ENCODE measurements at places on chromosomes 1 and 21.

DNA sequence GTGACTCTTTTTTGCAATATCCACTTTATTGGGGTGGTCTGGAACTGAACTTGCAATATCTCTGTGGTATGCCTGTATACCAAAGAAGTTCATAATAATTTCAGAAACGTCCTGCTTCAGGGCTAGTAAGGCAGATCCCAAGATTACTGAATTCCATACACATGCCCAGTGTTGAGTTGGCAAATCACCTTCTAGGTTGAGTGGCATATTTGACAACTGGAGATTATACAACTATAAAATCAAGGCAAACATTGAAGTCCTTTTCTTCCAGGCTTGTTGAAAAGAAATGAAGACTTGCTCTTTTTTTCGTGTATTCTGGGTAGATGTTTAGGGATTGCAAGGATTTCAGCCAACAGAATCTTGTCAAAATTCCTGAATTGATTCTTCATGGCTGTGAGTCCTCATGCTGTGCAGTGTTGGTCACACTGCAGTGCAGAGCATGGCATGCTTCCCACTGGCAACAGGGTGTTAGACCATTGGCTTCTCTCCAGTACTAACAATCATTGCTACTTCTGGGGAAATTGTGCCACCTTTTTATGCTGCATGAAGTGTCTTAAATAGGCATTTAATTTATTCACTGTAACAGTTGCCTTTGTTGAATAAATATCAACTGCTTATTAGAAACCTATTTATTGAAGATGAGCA lies 367.1 kb upstream of the ADGRL4 start:
- DNase-seq: no peak

DNA sequence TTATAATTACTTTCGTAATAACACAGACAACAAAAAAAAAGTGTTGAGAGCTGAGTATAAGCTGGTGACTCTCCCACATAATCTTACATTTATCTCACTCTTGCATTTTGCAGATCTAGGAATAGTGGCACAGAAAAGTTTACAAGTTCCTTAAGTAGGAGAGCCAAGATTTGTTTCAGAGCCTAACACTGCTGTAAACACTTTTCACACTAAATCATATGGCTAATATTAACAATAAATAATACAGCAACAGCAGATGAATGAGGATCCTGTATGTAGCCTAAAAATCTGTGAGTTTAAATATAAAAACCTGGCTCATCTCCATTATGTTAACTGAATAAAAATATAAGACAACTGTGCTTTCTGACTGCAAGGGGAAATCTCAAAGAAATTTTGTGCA lies 846.5 kb upstream of the ADAMTS5 start:
- no peak for DNase-seq

- no peak for DNase-seq
These were observed 705 bp downstream of the UROD start for GRCh38 chr1:45012639-45013278.

DNA sequence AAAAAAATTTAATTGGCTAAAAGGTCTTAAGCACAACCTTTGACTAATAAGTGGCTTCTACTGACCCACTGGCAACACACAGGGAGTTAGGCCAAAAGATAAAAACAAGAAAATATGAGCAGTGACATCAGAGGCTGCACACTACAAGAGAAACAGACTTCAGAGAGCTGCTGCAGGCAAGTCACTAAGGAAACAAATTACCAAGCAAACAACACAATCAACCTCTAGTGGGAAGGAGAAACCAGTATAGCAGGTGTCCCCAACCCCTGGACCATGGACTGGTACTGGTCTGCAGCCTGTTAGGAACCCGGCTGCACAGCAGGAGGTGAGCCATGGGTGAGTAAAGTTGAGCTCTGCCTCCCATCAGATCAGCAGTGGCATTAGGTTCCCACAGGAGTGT lies 20.8 kb upstream of the ENSA start:
- no peak for DNase-seq

DNA sequence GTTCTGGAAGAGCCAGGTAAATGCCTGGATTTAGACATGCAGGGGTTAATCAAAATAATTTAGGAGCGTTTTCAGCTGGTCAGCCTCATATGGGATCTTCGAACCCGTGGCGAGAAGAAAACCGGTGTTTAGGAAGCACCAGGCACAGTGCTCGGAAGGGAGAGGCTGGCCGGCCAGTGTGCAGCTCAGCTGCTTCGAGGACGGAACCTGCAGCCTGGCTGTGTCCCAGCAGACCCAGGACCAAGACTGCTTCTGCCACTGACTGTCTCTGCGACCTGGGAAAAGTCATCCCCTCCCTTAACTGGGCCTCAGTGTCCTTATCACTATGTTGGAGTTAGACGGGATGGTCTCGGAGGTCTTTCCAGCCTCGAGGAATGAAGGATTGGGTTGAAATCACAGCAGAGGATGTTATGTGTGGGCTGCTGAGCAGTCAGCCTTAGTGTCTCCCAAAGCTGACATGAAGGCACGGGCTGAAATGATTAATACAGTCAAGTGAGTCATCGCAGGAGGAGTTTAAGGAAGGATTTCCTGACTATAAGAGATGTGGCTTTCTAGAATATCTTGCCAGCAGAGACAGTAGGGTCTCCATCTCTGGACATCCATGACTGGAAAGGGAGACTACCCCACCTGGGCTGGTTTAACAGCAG lies 20.8 kb downstream of the PPFIA4 start:
- peak; percentile 63 for DNase-seq

GRCh38 chr1:152061952-152062351 lies 25.1 kb upstream of the S100A11 start:
- DNase-seq: no peak

DNA sequence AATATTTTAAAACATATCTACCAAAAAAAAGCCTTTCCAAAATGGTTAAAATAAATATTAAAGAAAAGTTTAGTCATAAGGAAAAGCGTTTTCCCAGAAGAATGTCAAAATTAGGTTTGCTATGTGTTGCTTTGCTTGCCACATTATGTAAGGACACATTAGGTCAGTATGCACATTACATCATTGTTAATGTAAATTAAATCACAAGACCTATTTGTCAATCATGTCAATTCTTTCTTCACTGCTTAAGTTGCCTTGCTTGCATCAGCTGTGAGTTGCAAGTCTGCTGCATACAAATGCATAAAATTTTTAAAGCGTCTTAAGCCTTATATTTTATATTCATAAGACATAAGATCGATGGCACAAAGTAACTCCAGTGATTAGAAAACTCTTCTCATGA lies 448.9 kb downstream of the PCP4 start:
- no peak for DNase-seq

- no peak for DNase-seq
These were observed 10.1 kb downstream of the FAM131C start for GRCh38 chr1:16063226-16063829.

DNA sequence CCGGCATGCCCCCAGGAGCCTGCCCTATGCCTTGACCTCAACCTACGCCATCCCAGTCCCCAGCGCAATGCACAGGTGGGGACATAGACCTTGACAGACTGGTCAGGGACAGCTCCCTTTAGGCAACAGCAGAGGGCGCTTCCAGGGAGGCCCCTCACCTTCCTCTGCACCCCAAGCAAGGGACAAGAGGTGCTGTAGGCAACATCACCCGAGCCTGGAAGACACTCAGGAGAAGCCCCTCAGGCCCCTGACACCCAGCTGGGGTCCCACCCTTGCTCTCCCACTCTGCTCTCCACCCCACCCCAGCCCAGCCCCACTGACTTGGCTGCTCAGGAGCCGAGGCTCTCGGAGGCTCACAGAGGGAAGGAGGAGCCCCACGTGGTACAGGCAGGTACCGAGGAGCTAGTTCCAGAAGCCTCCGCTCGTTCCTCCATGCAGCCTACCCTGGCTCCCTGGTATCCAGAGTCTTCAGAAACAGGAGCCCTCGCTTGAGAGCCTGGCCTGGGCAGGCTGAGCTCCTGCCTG lies 2.4 kb upstream of the WNT3A start:
- DNase-seq: no peak

GRCh38 chr1:15381805-15382204 lies 27.9 kb upstream of the EFHD2 start:
- DNase-seq: no peak

- no peak for DNase-seq
These were observed 115.2 kb downstream of the TGFBR3 start for GRCh38 chr1:91770667-91771268.

DNA sequence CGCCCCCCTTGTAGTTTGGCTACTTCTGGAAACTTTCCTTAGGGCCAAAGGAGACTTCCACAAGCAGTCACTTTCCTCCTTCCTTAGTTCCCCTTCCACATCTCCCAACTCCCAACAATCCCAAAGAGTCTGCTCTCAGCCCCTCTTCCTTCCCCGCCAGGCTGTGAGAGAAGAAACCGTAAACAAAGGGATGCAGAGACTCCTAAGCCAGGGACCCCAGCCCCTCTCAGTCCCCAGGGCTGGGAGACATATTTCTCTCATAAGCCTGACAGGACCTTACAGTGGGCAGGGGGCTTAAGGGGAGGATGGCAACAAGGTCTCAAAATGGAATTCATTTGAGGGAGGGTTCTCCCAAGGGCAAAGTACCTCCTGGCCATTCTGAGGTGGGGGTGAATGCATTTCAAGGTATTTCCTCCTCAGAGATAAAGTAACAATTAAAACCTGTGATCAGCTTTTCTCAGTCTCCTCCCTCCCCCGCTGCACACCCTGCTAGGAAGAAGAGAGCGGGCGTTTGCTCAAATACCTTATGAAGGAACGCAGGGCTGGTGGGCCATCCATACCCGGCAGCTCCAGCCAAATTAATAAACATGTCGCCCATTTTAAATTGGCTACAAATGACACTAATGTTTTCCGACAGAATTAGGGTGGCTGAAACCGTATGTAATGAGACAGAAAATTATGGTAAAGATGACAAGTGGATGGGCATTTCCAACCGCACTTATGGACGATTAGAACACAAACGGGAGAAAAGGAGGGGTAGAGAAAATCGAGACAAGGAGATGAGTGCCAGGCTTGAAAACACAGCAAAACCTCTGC lies 4.0 kb downstream of the BARHL2 start:
- no peak for DNase-seq

All from fibroblast of skin of left quadriceps (primary cell).